ENCODE measurements at places on chromosomes 4 and X.
A peak's percentile ranks its signal among the peaks of the same experiment; 100 is the strongest.

GRCh38 chrX:50860518-50860917, 46.5 kb upstream of the SHROOM4 start:
- DNase-seq: no peak

GRCh38 chr4:2062168-2062807, 3.2 kb downstream of the NAT8L start:
- DNase-seq: no peak

GRCh38 chrX:10828640-10829039, 208.3 kb upstream of the MID1 start:
- no peak for DNase-seq

DNA sequence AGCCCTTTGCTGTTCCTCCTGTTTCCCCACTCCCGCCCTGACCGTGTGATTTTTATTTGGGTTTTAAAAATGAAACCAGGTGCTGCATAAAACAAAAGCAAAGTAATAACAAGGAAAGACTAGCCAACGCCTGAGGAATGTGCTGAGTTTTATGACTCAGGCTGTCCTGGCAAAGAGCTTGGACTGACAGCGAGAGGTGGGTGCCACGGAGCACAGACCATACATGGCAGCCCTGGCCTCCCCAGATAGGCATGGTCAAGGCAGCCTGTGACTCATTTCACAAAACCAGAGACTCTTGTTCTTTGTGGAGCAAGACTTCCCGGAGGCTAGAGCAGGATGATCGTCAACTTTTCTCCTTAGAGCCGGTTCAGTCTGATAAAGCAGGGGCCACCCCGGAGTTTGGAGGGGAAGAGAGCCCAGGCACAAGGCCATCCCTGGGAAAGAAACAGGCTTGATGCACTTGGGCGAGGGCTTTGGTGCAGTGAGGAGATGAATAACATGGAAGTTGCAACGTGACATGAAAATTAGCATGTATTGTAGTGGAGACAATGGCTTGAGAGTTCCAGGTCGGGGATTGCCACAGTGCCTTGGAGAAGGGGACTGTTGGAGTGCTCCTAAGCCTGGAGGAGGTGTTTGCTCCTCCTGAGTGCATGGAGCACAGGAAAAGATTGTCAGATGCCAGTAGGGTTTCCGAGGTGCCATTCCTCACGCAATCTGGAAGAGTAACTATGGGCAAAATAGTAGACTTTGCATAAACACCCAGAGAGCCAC, 54.8 kb downstream of the C4orf51 start:
- DNase-seq: peak; percentile 91

DNA sequence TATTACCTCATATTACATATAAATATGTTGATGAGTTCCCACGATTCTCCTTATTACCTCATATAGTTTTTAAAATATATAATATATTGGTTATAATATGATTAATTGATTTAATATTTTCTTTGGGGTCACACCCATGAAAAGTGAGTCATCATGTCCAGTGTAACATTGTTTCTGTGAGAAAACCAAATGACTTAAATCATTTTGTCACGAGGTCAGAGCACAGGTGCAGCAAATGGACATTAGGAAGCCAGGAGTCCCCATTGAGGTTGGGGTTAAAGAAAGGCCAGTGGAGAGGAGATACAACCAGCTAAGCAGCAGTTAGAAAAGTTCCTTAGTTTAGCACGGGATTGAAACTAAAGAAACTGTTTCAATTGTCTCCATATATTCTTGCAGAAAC, 133.9 kb upstream of the RAPGEF2 start:
- no peak for DNase-seq

DNA sequence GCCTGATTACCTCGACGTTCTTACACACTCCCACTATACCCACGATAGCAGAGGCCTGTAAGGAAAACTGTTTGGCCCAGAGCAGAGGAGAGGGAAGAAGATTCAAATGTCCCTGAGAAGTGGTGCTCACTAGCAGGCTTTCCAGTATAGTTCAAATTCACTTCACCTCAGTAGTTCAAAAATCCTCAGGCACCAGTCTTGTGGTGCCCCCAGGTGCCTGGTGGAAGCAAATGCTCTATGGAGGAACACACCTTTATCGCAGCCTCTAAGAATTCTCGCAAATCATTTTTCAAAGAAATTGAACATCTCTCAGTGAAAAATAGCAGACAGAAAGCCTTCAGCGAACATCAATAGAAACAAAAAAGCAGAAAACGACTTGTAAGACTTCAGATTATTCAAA, 12.2 kb upstream of the MTMR1 start:
- DNase-seq: no peak

DNA sequence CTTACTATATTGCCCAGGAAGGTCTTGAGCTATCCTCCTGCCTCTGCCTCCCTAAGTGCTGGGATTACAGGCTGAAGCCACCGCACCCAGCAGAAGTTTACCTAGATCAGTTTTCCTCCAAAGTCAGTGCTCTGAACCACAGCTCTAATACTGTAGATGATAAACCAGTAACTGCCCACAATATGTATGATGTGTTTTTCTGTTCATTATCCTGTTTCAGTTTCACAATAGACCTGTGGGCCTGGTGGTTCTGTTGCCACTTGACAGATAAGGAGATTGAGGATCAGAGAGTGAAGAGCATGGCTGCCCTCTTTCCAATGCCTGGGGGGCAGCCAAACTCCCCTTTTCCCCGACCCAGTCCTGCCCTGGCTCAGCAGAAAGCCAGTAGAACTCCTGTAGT, 87.0 kb downstream of the EFNB1 start:
- no peak for DNase-seq

- DNase-seq: no peak
Measured at GRCh38 chr4:146638333-146638785, 334 bp upstream of the POU4F2 start.

GRCh38 chrX:87900320-87900908, 382.8 kb downstream of the KLHL4 start:
- no peak for DNase-seq
